ENCODE measurements at places on chromosomes 13 and 19.

GRCh38 chr13:76148374-76148773, 512.2 kb downstream of the LMO7 start:
- DNase-seq = no peak

GRCh38 chr13:53250272-53250875, 221.8 kb downstream of the OLFM4 start:
- DNase-seq = peak; percentile 70

- no peak for DNase-seq
These were observed 21.8 kb downstream of the MCF2L start for GRCh38 chr13:112990783-112991182.

DNA sequence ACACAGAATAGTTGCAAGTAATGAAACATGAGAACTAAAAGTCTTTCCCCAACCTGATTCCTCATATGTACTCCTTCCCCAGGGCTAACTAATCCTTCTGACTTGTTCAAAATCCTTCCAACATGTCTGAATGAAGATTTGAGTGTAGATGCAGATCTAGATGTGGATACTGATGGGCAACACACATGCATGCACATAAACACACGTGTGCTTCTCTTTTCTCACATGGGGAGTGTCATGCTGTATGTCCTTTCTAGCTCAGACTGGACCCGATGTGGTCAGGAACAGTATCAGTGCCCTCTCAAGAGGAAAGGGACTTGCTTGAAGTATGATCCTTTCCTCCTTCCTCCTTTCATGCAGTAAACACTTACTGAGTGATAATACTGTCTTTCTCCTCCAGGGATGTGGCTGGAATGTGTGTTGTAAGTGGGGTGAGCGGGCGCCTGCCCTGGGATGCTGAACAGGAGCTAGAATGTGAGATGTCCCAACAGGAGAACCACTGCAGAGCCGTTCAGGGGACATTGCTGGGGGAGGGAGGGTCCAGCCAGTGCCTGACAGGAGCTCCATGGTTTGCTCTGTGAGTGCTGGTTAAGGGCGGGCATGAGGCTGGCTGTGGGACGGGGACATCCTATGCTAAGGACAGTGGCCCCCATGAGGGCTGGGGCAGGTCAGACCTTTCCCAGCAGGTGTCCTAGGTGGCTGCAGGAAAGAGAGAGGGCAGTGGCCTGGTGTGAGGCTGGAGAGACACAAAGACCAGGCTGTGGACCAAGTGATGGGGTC, 146.9 kb downstream of the TEX29 start:
- no peak for DNase-seq

DNA sequence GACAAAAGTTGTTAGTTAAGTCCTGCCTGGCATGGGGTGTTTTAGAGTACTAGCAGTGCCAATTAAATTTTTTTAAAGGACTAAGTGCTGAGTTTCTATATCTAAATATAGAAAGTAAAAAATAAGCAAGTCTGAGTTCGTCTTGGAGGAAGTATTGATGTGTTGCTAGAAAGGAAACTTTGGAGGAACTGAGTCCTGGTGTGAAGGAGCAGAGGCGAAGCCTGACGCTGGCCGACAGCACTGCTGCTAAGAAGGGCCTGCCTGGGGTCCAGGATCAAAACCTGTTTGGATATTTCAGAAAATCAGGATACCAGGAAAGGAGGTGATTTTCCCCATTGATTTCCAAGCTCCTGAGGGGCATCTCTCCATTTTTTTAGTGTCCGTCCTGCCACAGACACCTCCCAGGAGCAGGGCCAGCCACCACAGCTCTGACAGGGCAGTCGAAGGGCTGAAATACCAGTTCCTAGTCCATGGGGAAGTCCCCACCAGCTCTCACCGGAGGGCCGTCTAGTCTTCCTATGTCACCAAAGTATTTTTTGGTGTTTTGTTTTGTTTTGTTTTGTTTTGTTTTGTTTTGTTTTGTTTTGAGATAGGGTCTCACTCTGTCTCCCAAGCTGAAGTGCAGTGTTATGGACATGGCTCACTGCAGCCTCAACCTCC, 38.2 kb upstream of the NPAS1 start:
- DNase-seq = no peak

DNA sequence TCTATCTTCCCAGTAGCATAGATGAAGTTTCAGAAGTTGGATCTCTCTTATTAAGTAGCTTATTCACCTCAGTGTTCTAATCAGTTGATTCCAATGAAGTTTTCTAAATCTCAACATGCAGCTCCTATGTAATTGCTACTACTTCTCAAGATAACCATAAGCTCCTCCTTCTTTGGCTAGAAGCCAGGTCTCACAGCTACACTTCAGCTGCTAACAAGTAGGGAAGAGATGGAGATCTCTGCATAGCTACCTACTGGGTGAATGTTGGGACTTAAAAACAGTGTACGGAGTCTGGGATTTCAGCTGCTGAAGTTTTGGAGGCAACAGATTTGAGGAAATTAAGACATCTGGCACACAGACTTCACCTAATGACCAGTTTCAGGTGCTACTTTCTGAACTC, 661.0 kb downstream of the SLITRK1 start:
- DNase-seq = no peak

DNA sequence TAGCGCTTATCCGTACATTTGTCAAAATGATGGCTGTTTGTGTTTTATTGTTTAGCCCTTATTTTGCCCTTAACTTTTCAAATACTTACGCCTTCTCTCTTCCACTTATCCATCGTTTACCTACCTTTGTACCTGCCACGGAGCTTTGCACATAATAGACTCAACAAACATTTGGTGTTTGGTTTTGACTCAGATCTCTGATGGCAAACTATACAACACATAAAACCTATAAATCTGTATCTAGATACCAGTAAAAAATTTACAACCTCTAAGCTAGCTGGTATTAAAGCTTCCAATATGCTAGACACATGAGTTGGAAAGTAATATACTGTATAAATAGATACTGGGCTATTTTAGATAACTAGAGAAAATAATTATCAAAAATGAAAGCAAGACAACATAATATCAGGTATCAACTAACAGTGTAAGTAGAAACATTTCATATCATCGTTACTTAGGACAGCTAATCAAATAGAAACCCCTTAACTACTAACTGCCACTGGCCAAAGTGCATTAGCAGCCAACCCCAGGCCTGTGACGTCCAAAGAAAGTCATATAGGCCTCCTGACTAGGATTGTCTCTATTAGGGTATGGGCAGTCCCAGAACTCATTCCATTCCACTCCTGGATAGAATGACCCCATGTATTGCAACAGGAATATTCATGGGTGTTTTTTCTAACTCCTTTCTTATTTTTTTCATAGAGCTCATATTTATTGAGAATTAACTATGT, 53.8 kb downstream of the KCTD12 start:
- DNase-seq = no peak

DNA sequence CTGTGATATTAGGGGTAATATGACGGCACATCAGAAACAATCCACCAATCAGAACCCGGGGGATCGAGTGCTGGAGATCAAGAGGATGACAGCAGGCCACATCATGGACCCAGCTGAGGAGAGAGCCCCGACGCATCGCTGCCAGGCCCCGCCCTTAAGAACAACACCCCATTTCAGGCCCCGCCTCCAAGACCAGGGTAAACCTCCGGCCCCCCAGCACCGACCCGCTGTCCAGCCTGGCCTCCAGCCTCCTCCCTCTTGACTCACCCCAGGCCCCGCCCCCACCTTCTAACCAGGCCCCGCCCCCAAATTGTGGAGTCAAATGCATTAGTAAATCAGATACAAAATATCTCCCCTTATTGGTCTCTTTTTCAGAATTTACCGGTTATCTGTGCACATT, 4.7 kb upstream of the ZNF611 start:
- no peak for DNase-seq

- DNase-seq = no peak
These were observed 77.3 kb upstream of the MCF2L start for GRCh38 chr13:112891477-112892401.

DNA sequence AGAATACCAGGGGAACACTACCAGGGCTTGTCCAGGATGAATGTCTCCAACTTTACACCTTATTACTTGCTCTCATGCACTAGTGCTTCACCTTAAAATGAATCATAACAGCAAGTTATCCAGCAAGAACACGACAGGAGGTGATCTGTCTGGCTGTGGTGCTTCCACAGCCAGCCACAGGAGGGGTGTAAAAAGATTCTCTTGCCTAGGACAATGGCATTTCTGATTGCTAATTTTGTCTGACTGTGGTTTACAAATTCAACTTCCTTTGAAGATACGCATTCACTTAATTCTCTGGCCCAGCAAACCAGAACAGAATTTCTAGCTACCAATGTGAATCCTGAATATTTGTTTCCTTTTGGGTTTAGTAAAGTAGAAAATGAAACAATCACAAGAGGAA, 23.1 kb upstream of the COG3 start:
- DNase-seq = peak; percentile 16

DNA sequence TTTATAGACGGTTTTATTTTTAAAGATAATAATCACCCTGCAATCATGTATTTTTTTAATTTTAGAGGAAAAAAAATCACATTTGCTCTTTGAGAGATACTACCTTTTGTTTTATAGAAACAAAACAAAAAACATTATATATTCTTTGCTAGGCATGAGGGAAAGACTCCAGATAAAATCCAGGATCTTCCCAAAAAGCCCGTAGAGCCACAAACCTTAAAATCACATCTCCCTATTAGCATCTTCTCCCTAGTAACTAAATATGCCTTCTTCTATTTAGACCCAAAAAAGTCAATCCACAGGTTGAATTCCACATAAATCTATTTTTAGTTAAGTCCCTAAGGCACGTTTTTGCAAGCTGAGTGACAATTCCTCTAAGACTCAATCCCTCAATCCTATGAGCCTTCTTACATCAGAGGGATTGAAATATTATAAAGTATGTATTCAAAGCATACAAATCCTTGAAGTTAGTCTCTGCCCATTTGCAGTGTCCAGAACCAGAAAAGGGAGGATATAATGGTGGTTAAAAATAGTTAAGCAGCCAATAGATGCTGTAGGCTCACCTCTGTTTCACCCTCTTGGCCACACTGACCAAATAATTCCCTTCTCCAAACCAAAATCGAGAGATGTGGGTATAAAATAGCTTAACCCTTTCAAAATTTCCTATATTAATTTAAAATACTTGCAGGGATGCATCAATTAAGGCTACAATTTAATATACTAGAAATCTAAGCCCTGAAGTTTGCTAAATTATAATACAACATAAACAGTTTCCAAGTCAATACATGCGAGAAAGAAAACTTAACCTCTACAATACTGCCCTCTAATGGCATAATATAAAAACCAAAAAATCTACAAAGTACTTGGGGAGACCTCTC, 64.0 kb downstream of the SERP2 start:
- peak; percentile 49 for DNase-seq

GRCh38 chr19:50264483-50265186, 61.2 kb downstream of the MYH14 start:
- DNase-seq = no peak

- peak; percentile 65 for DNase-seq
These were observed 3.0 kb upstream of the SHISA7 start for GRCh38 chr19:55446060-55446459.

- no peak for DNase-seq
These were observed 61.2 kb downstream of the PEPD start for GRCh38 chr19:33460221-33460908.

- DNase-seq = no peak
These were observed 10.0 kb upstream of the CACNG6 start for GRCh38 chr19:53981376-53981951.

DNA sequence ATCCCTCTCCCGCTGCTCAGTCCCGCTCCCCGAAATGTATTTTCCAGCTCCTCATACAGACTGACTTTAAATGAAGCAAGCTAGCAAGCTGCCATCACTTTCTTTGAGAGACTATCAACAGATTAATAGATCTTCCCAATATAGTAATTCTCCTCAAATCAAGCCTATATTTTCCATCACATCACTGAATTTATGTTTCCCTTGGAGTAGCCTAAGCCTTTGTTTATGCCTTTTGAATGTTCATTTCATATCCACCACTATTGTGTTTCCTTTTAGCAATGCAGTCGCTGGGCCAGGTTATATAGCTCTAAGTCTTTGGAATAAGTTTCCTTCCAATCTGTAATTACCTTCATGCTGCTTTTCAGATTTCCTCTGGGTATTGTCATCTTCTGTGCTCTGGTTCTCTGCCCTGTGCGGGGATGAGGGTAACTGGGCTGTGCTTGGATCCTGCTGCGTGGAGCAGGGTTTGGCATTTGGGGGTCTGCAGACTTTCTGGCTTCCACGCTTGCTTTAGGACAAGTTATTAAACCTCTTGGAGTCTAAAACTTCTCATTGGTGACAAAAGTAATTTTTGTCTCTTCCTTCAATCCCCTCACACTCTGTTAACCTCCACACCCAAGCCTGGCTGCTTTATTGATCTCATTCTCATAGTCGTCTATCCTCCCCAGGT, 256.9 kb downstream of the DLEU7 start:
- no peak for DNase-seq

DNA sequence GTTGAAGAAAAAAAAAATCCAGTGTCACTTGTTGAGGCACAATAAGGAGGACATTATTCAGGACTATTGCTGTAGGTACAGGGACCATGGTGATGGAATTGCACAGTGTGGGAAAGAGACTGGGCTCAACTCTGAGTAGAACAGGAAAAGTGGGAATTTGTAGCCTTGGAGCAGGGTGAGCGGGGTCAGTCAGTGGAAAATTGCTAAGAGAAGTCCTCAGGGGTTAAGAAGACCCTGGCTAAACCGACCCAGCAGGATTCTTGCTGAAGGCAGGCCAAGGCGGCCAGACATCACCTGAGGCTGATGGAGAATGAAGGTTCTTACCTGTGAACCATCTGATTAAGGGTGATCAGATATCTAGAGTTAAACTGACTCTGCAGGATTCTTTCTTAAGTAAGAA, 12.5 kb downstream of the LAIR2 start:
- no peak for DNase-seq

GRCh38 chr13:44507639-44508038, 68.5 kb downstream of the TSC22D1 start:
- no peak for DNase-seq

DNA sequence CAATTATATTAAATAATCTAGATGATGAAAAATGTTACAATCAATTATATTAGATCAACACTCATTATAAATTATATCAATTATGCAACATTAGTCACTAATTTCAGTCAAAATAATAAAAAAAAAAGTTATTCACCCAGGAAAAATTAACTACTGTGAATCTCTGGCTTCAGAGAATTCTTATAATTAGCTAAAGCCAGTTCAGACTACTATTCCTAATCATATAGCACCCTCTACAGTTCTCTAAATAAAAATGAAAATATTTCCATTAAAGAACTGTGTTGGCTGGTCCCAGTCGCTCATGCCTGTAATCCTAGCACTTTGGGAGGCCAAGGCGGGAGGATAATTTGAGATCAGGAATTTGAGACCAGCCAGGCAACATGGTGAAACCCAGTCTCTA, 33.0 kb downstream of the XPO4 start:
- DNase-seq = peak; percentile 16
